ENCODE measurements at places on chromosomes 5 and 9.

GRCh38 chr9:36470643-36471290 is 70.7 kb upstream of the RNF38 start:
- DNase-seq = peak; percentile 67

- DNase-seq = no peak
These were observed 33.3 kb downstream of the GPBP1 start for GRCh38 chr5:57207007-57207653.

GRCh38 chr9:112809351-112809848 is 58.8 kb downstream of the SNX30 start:
- peak; percentile 98 for DNase-seq

GRCh38 chr5:137730336-137730735 is 5.6 kb downstream of the KLHL3 start:
- DNase-seq = no peak

DNA sequence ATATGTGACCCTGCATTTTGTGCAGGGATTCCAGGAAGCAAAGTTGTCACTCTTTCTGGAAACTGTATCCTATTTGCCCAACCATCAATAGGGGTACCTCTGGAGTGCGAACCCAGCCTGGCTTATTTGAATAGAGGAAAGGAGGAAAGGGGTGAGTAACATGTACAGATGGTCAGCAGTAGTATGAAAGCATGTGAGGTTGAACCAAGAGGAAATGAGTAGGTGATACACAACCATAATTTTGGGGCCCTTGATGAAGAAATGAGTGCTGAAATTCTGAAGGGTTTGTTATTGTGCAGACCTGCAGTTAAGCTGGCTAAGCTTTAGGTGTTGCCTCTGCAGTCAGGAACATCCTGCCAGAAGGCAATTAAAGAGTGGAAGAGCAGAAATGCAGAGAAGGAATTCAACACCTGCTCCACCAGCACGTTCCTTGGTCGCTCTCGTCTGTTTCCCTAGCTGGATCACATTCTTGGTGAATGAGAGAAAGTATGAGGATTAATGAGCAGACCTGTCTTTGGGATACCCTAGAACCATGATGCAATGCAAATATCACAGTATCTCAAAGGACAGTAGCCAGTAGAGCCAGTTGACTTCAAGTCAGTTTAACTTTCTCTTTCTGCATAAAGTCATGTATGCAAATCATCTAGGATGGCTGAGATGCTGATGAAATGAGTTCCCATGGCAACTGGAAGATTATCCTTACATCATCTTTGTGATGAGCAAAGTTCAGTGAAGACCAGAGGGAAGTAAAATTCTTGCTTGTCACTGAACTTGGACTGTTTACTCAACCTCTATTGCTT is 13.2 kb upstream of the IL12B start:
- DNase-seq = no peak

DNA sequence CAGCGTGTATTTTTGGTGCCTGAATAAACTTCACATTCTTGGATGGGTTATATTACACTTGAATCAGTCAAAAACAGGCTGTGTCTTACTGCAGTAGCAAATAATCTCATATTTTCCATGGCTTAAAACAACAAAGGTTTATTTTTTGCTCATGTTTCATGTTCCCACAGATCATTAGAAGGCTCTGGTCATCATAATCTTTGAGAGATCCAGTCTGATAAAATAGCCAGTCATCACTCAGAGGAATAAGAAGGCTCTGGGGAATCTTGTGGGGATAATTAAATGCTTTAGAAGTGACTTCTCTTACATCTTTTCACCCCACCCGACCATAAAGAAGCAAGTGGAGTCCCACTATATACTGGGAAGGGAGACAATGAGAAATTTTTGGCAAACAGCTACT is 417.7 kb downstream of the PSAT1 start:
- no peak for DNase-seq

- no peak for DNase-seq
These were observed 58.7 kb downstream of the FBXL7 start for GRCh38 chr5:15558681-15559080.

- DNase-seq = no peak
These were observed 71.9 kb downstream of the MAP1B start for GRCh38 chr5:72179028-72179815.

DNA sequence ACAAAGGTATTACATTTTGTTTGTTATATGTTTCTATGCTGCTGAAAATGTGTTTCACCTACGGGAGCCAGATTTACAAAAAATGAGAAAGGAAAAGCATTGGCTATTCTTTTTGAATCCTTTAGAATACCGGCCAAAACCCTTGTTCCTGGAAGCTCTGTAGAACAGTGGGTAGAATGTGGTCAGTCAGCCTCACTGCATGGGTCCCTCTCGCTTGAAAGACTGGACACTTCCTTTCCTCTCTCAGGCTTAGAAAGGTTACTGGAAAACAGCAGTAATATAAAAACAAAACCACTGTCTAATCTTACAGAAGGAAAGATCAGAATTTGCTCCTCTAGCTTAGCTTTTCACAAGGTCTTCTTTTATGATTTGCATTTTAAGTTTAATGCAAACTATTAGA is 45.1 kb downstream of the OSTF1 start:
- no peak for DNase-seq

- peak; percentile 38 for DNase-seq
These were observed 89.5 kb downstream of the EPB41L4A start for GRCh38 chr5:112329419-112330090.

DNA sequence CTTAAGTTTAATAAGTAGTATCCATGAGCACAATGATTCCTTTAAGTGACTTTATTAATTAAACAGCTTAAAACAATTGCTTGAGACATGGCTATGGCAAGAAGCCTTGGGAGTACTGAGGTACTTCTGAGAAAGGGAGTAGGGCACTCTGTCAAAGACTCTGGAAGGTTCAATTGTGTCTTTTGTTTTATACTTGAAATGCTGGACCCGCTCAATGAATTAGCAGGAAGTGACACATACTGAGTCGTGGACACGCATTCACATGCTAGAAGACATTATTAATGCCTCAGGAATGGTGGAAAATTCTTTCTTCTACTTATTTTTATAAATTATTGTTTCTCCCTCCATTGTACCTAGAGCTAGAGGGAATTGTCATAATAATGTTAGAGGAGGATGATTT is 347.3 kb upstream of the ZNF608 start:
- no peak for DNase-seq

DNA sequence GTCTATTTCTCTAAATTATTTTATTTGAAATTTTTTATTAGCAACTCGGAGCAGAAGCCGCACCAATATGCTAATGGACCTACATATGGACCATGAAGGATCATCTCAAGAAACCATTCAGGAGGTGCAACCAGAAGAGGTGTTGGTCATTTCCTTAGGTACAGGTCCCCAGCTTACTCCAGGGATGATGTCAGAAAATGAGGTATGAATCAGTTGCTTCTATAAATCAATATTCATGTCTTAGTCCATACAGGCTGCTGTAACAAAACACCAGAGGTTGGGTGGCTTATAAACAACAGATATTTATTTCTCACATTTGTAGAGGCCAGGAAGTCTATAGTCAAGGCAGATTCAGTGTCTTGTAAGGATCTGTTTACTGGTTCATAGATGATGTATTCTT is 50.8 kb downstream of the GAPVD1 start:
- DNase-seq = no peak

- no peak for DNase-seq
These were observed 85.0 kb downstream of the LMX1B start for GRCh38 chr9:126698756-126699155.

DNA sequence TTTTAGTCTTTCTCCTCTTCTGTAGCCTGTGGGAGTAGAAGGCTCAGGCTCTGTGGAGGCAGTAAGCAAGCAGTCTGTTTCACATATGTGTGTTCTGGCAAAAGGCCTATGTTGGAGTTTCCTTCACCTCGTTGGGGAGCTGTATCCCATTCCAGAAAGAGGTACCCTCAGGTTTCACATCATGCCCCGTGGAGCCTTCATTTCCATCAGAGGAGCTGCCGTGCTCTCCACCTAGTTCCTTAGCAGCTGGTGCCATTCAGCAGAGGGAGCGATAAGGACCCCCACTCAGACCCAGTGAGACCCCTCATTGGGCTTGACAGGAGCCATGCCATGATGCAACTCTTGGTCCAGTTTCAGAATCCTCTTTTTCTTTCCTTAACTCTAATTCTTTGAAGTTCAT is 50.6 kb upstream of the ANGPTL2 start:
- no peak for DNase-seq

GRCh38 chr5:175623088-175623487 is 34.8 kb upstream of the HRH2 start:
- DNase-seq = no peak

- no peak for DNase-seq
These were observed 325.4 kb downstream of the TMEM38B start for GRCh38 chr9:106019702-106020101.

DNA sequence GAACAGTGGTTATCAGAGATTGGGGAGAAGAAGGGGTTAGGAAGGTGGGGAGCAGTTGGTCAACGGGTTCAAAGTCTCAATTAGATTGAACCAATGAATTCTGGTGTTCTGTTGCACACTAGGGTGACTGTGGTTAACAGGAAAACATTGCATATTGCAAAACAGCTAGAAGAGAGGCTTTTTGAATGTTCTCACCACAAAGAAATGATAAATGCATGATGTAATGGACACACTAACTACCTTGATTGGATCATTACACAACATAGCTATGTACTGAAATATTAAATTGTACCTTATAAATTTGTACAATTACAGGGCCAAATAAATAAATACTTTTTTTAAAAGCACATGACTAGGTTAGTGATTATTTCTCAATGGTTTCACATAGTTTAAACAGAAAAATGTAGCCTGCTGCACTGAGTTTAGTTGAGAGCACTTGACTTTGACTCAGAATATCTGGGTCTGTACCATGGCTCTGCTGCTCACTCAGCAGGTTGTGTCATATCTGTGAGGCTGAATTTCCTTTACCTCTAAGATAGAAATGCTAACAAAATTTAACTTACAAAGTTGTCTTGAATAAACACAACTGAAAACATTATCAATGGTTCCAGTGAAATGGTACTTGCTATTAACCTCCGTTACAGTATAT is 30.4 kb downstream of the NUDT12 start:
- no peak for DNase-seq

DNA sequence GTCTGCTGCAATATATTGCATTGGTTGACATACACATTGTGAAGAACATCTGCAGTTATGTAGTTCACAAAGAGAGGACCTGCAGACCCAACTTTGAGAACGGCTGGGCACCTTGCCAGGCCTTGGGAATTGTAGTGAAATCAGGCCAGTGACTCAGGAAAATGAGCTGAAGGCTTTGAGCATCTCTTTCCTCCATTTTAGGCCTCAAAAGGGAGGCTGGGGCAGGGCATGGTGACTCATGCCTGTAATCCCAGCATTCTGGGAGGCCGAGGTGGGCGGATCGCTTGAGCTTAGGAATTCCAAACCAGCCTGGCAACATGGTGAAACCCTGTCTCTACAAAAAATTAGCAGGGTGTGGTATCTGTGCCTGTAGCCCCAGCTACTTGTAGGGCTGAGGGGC is 1.4 kb upstream of the IPPK start:
- no peak for DNase-seq

DNA sequence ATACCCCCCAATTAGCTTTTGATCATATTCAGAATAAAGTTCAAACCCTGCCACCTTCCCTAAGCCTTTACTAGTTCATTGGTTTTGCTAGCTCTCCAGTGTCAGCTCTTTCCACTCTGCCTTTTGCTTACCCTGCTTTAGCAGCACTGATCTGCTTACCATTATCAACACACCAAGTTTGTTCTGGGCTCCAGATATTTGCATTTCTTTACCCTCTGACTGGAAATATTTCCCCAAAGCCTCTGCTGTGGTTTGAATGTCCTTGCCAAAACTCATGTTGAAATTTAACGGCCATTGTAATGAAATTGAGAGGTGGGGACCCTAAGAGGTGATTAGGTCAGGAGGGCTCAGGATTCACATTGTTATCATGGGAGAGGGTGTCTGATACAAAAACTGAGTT is 99.5 kb downstream of the GCNT1 start:
- DNase-seq = no peak

- DNase-seq = no peak
These were observed 21.0 kb downstream of the TENT4A start for GRCh38 chr5:6734243-6734700.

GRCh38 chr9:20226345-20226744 is 396.0 kb downstream of the MLLT3 start:
- DNase-seq = no peak

DNA sequence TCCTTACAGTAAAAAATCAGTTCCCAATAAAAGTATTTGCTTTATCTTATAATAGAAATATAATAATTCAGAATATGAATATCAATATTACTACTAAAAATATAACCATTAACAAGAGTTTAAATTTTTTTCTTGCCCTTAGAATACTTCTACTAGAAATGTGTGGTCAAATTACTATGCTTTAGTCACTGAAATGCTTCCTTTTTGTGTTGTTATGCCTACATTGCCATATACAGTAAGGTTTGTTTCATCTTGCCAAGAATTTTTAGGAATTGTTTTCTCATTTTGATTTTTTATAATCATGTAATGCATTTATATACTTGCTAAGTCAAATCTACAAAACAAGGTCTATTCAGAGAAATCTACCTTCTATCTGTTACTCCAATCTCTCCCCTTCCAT is 181.7 kb downstream of the CDK5RAP2 start:
- no peak for DNase-seq

- no peak for DNase-seq
These were observed 274.2 kb upstream of the TARS1 start for GRCh38 chr5:33166522-33166921.

DNA sequence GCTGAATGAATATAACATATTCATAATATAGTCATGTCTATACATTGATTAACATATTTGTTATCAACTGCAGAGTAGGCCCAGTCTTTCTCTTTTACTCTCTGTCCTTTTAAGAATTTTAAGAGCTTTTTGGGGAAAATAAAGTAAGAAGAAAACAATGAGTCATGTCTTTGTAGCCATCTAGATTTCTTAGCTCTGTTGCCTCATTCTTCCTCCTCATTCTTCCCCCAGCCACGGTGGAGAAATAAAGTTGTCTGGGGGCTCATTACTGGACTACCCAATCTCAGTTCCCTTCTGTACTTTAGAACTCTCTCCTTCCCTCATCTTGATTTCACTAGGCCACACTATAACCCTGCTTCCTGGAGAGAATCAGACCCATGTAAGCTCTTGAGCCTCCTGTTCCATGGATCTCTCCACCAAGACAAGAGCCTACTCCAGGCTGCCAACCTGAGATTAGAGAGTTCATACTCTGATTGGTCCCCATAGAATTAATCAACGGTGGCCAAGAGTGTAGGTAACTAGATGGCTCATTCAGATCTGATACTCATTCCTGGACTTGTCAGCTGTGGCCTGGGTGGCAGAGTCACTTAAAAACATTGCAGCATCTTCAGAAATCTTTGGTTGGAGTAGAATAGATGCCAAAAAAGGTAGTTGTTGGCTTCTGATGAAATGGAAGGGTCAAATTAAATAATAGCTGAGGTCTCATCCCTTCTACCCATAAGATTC is 44.2 kb downstream of the ITGA1 start:
- DNase-seq = no peak

- DNase-seq = no peak
These were observed 485.7 kb upstream of the TUSC1 start for GRCh38 chr9:26163931-26164330.

DNA sequence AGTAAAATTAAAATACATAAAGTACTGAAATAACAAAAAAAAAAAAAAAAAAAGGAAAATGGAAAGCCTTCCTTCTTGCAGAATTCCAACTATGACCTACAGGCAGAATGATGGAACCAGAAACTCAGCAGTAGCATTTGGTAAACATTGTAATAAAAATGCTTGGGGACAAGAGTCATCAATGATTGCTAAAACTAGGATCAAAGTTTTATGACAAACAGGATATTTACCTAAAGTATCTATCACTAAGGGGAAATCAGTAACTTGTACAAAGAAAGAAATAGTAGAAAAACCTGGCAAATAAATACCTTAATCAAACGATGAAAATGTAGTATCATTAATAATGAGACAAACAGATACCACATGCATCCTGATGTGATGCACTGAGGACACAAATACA is 17.5 kb downstream of the ERMP1 start:
- DNase-seq = no peak

All from GM12878 (cell line).